ENCODE measurements at places on chromosomes 4 and X.

- DNase-seq: no peak
Observed at GRCh38 chr4:3338321-3338838, 45.6 kb downstream of the RGS12 start.

DNA sequence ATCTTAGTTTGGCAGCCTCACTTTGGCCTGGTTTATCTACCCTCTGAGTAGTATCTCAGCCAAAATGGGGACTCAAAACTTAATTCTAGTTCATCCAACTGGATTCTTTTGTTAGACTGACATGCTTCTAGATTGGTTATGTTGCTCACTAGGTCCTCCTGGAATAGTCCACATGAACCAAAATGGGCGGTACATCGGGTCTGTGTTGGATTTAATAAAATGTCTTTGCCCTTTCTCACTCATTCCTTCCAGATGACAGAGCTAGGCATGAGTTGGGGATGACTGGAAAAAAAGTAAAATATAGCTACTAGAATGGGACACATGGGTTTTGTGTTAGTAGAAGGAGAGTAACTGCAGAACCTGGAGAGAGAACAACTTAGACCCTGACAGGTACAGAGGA is 247.9 kb downstream of the CCSER1 start:
- DNase-seq: no peak

GRCh38 chr4:124943145-124943889 is 230.8 kb upstream of the ANKRD50 start:
- DNase-seq: no peak

- no peak for DNase-seq
Observed at GRCh38 chrX:155893521-155893920, 12.4 kb downstream of the VAMP7 start.

- no peak for DNase-seq
Observed at GRCh38 chr4:148225639-148226038, 216.6 kb downstream of the NR3C2 start.

- DNase-seq: no peak
Observed at GRCh38 chr4:144499777-144500176, 146.2 kb upstream of the HHIP start.

DNA sequence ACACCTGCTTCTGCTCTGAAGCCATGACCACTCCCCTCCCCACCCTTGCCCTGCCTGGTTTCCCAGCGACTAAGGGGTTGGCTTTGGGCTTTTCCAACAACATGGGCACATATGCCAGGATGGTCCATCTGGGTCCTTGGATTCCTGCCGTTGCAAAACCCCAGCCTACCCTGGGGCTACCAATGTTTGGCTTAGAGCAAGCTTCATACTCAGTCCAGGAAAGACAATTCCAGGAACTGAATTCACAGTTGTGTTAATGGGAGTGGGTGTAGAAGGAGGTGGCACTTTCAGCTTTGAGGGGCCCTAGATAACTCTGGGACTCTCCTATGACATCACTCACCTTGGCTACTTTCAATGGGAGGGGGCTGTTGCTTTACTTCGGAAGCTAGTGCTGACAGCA is 9.0 kb downstream of the FGFBP1 start:
- DNase-seq: no peak

DNA sequence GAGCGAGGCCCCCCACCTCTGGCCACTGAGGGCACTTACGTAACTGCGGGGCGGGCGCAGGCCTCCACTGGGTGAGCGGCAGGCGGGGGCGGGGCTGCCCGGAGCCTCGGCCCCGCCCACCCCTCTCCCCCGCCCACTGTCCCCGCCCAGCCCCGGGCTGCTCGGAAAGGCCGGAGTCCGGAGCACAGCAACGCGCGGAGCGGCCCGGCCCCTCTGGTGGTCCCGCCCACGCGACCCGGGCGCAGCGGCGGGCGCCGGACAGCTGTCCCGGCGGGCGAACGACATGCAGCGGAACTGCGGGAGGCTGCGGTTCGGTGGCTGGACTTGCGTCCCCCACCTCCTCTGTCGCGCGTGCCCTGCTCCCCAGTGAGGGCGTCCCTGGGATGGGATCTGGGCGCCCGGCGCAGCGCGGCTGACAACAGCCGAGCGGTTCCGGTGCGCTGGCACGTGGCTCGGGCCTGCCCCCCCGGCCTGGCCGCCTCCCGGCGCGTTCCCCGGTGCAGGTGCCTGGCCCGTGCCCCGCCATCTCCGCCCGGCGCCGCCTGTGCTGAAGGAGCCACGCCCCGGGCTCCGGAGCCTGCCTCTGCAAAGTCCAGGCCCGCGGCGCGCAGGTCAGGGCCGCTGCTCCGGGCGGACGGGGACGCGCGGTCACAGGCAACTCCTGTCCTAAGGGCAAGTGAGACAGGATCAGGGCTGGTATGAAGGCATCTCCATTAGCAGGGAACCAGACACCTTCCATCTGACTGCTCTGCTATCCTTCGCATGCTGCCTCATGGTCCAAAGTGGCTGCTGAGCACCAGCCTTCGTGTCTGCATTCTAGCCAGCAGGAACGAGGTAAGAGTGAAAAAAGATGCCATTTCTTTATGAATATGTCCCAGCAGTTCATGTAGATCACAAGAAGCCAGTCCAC is 21.8 kb upstream of the JAKMIP1 start:
- no peak for DNase-seq

DNA sequence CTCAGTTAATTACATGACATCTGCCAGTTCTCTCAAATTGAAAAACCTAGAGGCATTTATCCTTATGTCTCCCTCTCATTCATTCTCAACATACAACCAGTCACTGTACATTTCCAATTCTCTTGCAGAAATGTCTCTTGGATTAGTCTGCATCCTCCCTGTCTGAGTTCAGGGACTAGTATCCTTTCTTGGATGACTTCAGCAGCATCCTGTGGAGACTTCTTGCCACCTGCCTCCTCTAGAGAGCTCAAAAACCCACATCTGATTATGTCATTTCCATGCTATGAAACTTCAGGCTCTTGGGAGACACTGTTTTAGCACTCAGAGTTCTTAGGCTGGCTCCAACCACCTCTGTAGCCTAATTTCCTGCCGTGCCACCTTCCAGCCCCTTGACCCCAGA is 515.1 kb upstream of the DIPK2B start:
- no peak for DNase-seq

DNA sequence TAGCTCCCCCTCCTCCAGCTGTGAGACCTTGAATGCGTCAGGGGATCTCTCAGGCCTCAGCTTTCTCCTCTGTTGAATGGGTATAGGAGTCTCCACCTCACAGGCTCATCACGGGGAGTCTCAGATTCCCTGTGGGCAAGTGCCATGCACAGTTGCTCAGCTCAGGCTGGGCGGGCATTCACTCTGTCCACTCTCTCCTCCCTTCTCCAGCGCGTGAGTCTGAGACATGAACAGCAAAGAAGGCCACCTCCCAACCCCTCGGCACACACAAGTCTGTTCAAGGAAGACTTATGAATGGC is 60.0 kb downstream of the HTRA3 start:
- no peak for DNase-seq

DNA sequence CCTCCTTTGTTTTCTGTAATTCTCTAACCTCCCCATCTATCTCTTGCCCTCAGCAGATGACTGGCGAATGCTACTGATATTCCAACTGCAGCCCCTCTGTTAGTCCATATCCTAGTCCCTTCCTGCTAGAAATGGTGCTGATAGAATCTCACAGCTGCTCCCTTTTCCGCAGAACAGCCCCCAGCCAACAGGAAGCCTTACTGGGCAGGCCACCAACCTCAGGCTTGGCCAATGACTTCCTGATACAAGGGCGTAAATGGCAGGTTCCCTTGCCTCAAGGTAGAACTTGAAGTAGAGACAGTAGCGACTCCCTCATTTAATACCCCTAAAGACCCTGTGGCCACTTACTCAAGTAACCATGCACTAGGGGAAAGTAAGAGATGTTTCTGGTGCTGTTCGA is 26.7 kb upstream of the SLC2A9 start:
- DNase-seq: no peak

- no peak for DNase-seq
Observed at GRCh38 chr4:23235628-23236390, 543.1 kb downstream of the GBA3 start.

- no peak for DNase-seq
Observed at GRCh38 chrX:66203114-66203513, 39.1 kb downstream of the HEPH start.

- no peak for DNase-seq
Observed at GRCh38 chr4:172982151-172982590, 186.4 kb upstream of the GALNT7 start.

DNA sequence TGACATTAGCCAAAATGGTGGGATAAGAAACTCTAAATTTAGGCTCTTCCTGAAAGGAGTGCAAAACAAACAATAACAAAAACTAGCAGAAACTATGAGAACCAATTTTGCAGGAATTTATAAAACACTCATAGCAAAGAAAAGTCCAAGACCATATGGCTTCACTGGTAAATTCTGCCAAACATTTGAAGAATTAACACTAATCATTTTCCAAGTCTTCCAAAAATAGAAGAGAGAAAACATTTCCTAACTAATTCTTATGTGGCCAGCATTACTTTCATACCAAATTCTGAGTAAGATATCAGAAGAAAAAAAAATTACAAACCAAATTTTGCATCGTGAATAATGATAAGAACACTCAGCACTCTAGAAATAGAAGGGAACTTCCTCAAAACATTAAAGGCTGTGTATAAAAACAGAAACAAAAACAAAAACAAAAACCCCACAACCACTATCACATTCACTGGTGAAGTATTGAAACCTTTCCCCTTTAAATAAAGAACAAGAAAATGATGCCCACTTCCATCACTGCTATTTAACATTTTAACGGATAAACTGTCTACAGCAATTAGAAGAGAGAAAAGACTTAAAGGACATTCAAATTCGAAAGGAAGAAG is 524.3 kb upstream of the GALNTL6 start:
- no peak for DNase-seq
